Activated naive CD4-positive, alpha-beta T cell treated with anti-CD3 and anti-CD28 coated beads, Interleukin-2, amount 50 U/mL, for 72 hours (primary cell): ENCODE measurements at places on chromosomes 6 and 20. TPM values are rescaled to one million over a fixed set of nuclear protein-coding genes. Genes with fewer than 3 reads are reported as not detected.

CDH26 gene
- 1.6 TPM for total RNA-seq

CFAP206 gene
- total RNA-seq: not detected

LAMA5 gene
- 0.95 TPM for total RNA-seq

DNA sequence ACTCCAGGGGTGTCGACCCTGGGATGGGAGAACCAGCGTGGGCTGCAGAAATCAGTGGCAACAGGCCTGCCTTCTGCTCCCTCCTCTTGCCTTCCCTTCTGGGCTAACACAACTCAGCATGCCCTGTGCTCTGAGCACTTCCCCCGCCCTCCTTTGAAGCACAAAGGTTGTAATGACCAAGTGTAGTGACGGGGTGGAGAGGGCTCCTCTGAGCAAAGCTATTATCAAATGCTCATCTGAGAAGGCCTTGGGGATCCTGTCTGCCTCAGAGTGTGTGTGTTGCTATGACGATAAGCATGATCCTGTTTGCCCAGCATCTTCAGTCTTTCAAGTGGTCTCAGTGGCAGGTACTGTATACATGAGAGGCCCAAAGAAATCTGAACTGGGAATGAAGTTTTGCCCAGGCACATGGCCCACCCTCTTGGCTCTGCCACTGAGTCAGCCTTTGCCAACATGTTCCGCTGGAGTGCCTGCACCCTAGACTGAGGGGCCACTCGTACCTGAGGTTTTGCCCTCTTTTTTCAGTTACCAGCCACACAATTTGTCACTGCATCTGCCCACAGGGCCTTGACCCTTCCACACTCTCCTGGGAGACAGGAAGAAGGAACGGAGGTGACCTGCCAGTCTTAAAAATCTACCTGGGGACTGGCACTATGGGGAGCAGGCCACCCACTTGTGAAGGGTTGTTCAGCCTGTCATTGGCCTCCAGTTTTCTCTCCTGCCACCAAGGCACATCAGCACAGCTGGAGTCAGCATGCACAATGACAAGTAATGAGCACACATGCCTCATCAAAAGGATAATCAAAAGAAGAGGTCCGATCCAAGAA is 74.5 kb downstream of the GFOD1 start:
- no peak for DNase-seq

GRCh38 chr6:30037182-30037788 is 23.8 kb upstream of the POLR1H start:
- DNase-seq: no peak

- no peak for DNase-seq
These were observed 960 bp downstream of the TNFRSF6B start for GRCh38 chr20:63697357-63697867.

GRCh38 chr6:41477572-41477971 is 68.6 kb upstream of the FOXP4 start:
- no peak for DNase-seq

DNA sequence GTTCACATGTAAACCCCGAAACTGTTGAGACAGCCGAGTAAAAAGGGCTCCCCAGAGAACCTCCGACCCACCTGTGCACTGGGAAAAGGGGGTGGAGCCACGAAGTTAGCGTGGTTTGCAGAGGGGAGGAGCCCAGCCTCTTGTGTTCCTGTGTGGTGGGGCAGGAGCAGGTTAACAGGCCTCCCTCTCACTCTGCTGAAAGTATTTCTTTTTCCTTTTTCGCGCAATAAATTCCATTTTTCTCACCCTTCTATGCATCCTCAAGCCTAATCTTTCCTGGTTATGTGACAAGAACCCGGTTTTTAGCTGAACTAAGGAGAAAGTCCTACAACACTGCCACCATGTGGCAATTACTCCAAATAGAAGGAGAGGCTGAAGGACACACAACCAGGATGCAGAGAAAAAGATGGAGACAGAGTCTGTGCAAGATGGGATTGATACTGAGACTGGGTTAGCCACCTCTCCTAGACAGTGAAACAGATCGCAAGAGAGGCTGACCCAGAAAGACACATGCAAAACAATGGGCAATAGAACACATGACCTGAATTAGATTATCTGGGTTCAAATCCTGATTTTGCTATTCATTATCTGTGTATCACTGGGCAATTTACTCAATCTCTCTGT is 168.7 kb upstream of the PRSS16 start:
- DNase-seq: peak; percentile 36
